ENCODE measurements at places on chromosomes 6 and 20.

GRCh38 chr20:8798505-8798904, 270.4 kb upstream of the PLCB4 start:
- DNase-seq = no peak

DNA sequence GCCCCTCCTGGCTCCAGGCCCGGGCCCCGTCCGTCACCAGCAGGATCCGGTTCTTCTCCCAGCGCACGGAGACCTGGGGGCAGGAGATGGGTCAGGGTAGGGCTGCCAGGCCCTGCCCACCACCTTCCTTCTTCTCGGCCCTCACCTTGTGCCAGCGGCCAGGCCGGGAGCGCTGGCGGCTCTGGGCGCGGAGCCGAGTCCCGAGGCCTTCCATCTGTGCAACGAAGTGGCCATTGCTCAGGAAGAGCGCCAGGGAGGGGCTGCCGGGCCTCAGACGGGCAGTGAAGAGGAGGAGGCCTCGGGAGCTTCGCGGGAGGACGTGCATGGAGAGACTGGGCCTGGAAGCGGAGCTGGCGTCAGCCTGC, 7.9 kb downstream of the ADRM1 start:
- DNase-seq = no peak

DNA sequence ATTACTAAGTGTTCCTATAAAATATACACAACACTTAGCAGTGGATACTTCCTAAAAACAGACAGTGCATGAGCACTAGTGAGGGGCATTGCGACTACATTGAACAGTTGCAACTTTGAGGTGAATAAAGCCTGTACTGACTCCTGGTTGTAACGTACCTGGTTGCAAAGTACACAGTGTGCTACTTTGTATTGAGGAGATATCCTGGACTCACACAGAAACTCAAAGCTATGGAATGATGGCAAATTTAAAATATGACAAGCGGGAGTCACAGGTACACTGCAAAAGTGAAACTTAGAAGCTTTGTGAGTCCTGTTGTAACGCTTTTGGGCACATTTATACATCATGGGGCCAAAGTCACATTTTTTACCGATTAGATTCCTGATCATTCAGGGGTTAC, 55.6 kb upstream of the HLA-A start:
- no peak for DNase-seq

GRCh38 chr20:38931984-38932383, 5.8 kb downstream of the FAM83D start:
- DNase-seq = no peak

- no peak for DNase-seq
Measured at GRCh38 chr20:56542489-56543030, 9.5 kb downstream of the FAM209B start.

DNA sequence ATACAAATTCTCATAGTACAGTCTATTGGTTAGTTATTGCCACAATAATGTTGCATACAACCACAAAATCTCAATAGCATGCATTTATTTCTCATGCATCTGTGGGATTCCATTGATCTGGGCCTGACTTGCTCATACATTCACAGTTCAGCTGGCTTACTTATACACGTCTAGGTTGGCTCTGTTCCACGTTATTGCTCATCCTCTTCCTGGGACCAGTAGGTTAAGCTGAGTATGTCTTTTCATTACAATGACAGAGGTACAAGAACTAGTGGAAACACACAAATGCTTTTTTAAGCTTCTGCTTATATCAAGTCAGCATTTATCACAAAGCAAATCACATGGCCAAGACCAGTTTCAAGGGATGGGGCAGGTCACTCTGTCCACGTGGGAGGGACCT, 485.3 kb upstream of the BTBD3 start:
- DNase-seq = no peak

GRCh38 chr6:117195728-117196127, 69.6 kb upstream of the VGLL2 start:
- no peak for DNase-seq

- DNase-seq = no peak
Measured at GRCh38 chr6:7282097-7282906, 30.7 kb downstream of the SSR1 start.

GRCh38 chr20:7850775-7851490, 89.3 kb downstream of the HAO1 start:
- no peak for DNase-seq

DNA sequence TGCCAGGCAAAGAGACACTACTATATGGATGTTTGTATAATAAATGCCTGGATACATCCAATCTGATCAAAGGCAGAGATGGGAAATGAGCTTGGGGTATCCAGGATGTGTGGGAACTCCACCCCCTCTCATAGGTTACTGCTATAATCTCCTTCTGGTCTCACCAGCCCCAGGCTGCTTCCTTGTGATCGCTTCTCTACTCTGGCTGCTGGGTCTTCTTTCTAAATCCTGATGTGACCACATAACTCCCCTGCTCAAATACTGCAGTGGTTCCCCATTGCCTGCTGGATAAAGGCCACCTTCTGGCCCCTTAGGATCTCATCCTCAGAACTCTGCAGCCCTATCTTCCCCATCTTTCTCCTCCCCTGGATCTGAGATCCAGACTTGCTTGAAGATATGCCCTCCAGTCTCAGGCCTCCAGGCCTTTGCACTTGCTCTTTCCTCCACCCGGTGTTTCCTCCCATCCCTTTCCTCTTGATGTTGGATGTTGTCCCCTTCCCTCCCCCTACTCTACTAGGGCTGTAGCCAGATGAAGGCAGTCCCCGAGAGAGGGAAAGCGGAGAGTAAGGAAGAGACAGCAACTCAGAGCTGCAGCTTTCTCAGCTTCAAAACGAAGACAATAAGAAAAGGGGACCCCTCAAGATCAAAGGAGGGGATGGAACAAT, 828 bp upstream of the XKR7 start:
- no peak for DNase-seq

GRCh38 chr20:34713194-34713943, 9.2 kb downstream of the TP53INP2 start:
- DNase-seq = no peak

- peak; percentile 67 for DNase-seq
Measured at GRCh38 chr6:157823001-157823527, at the start of gene SNX9. TSS of gene SNX9 (plus strand) at chr6:157823246. CDS start at chr6:157823435, 189 bp downstream.

DNA sequence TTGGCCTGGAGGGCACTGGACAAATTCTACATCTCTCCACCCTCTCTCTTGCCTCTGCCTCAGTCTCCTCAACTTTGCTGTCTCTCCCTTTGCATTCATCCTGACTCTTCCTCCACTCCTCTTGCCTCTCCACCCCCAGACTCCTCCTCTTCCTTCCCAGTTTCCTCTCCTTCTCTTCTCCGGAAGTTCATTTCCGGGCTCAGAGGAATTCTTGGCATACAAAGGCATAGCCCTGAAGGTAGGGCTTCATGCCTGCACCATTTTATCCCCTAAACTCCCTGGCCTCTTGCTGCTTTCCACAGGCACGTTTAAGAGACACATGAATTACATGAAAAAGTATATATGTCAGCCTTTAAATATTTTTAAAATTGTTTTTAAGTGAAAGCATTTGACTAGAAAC, 10.6 kb downstream of the BFSP1 start:
- no peak for DNase-seq

DNA sequence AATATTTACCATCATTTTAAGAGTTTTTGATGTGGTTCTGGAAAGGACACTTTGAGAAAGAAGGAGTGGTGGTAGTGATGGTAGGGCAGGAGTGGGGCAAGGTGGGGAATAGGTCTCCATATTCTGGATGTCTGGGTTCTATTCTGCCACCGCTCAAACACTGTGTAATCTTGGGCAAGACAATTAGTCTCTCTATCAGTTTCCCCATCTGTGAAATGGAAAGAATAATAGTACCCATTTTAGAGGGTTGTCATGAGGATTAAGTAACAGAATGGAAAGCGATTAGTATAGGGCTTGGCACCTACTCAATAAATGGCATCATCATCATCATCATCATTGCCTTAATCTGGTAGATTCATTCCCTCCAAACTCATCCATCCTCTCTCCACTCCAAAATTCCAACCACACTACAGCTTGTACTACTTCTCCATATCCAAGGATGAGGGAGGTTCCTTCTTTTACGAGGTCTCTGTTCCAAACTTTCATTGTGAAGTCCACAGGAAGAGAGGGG, 982 bp upstream of the GGT7 start:
- DNase-seq = no peak

DNA sequence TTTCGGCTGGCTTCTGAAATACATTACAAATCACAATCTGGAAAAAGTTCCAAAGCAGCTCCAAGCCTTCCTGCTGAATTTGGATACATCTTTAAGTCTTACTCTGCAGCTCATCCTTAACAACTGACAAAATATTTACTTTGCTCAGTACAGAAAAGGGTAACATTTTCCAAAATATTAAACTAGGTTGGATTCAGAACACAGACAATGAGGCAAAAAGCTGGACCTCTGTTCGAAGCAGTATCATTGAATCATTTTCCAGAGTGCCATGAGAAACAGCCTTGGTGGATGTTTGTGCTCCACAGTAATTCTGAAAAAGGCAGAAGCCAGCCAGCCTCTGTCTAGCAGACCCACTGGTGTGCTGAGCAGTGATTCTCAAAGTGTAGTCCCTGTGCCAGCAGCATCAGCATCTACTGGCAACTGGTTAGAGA, 162.1 kb downstream of the AIG1 start:
- DNase-seq = no peak

GRCh38 chr20:56443654-56444540, 24.5 kb upstream of the RTF2 start:
- DNase-seq = no peak

- DNase-seq = no peak
Measured at GRCh38 chr6:129586815-129587214, 123.2 kb downstream of the ARHGAP18 start.

DNA sequence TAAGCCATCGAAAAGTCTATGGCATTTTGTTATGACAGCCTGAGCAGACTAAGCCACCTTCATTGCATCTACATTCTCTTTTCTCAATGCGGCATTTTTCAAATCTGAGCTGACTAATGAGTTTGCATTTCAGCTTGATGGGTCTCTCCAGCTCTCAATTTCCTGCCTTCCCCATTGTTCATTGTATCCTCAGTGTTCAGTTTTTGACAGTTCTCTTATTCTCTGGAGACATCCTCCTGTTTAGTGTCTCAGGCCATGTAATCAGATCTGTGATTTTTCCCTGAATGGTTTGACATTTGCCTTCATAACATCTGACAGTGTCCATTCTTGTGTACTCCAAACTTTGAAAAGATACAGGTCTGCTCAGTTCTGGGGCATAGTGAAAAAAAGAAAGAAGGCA, 27.9 kb upstream of the MCM3 start:
- no peak for DNase-seq

- no peak for DNase-seq
Measured at GRCh38 chr20:25286917-25287316, 39.0 kb downstream of the PYGB start.

- DNase-seq = no peak
Measured at GRCh38 chr6:107704347-107705013, 119.6 kb downstream of the SCML4 start.

GRCh38 chr6:150598401-150598800, 1.3 kb upstream of the PLEKHG1 start:
- DNase-seq = no peak

DNA sequence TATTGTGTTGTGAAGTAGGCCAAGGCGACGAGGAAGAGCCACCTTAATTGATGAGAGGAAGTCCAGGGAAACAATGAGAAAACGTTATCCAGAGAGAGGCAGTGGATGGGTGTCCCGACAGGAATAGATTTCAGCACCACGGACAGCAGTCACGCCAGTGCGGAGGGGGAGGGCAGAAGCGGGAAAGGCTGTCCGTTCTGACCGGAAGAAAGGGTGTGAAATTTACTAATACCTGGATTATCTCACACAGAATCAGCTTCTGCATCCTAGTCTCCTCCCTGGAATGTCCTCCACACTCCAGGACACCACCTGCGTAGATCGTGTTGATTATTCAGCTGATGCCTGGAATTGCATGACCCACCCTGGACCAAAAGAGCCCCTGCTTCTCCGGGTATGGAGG, 7.4 kb upstream of the BPIFA3 start:
- peak; percentile 59 for DNase-seq

- DNase-seq = no peak
Measured at GRCh38 chr6:102841060-102841459, 1447.6 kb downstream of the GRIK2 start.

Data from activated CD4-positive, alpha-beta T cell treated with anti-CD3 and anti-CD28 coated beads, Interleukin-2, amount 50 U/mL, for 48 hours (primary cell).